Posterior cingulate gyrus (tissue), 11 donors: ENCODE measurements at places on chromosomes 5 and 9.

GRCh38 chr5:90557391-90557790, 1.2 kb upstream of the ADGRV1 start:
- DNase-seq = no peak

DNA sequence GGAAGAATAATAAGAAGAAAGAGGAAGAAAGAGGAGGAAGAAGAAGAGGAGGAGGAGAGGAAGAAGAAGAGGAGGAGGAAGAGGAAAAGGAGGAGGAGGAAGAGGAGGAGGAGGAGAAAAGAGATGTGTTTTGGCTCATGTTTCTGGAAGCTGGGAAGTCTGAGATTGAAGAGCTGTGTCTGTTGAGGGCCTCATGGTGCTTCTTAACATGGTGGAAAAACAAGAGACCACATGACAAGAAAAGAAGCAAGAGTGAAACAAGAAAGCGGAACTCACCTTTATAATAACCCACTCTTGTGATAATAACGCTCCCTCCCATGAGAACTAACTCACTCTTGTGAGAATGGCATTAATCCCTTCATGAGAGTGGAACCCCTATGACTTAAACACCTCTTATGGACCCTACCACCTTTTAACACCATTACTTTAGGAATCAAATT, 36.1 kb upstream of the RANBP6 start:
- DNase-seq = no peak

- DNase-seq = peak; percentile 26
These were observed 1.0 kb downstream of the TLE4 start for GRCh38 chr9:79572608-79573411.

GRCh38 chr9:125743682-125744428, 3.3 kb upstream of the PBX3 start:
- no peak for DNase-seq

DNA sequence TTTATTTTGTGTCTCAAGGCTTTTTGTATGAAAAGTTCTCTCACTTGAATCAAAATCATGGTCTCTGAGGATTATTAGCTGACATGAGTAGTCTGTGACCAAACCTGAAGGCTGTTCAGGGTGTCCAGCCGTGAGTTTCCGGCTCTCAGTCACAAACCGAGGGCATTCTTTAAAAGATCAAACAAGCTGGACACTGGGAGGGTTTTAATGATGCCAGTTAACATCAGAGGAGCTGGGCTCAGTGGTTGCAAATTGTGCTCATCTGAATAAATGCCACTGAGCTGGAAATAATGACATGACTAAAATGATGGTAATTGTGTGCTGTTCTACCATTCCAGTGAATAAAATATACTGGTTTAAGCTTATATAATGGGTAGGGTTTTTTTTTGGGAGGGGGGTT, 153.1 kb downstream of the FOCAD start:
- DNase-seq = no peak

GRCh38 chr5:91312698-91313097, 70.4 kb downstream of the ARRDC3 start:
- DNase-seq = no peak

DNA sequence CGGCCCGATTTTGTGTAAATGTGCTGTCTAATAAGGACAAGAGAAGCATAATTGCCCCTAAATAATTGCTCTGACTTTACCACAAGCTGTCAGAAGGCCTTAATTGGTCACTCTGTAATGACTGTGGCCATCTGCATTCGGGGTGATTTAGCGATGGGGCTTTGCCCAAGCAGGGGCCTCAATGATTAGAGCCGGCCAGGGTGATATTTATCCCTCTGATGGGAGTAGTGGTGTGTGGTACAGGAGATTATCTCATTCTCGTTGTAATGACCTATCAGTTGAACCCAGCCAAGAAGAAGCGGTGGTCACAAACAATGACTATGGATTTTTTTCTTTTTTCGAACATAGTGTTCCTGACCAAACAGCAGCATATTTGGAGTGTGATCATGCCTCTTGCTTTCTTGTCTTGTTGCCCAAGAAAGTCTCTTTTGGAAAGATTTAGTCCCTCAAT, 72.0 kb upstream of the SAP30L start:
- no peak for DNase-seq

DNA sequence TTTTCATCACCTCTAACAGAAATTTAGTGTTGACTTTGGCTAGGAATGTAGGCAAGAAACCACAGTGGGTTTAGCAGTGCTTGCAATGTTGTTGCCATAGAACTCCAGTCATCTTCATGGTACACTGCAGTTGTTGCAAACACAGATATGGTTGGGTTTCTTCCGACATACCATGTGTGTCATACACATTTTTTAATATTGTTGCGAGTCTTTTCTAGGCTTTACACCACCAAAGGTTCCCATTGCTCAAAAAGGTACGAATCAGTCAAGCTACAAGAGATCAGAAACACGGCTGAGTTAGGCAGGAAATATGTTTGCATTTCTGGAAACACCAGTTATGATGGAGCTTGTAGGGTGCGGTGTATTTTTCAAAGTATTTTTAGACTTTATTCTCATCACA, 172.4 kb downstream of the SYK start:
- DNase-seq = no peak

GRCh38 chr9:16407617-16408016, 462.9 kb downstream of the BNC2 start:
- no peak for DNase-seq

- DNase-seq = peak; percentile 42
These were observed 171.6 kb downstream of the PAX5 start for GRCh38 chr9:36862206-36863145.
